ENCODE measurements at places on chromosomes 16 and 17. TPM values are rescaled to one million over a fixed set of nuclear protein-coding genes. Genes with fewer than 3 reads are reported as not detected.

Gene HOXB6
- 5.2 TPM for total RNA-seq

Gene TENT4B
- total RNA-seq: 12.4 TPM

Gene ACAP1
- not detected for total RNA-seq

Gene AFMID
- 22.6 TPM for total RNA-seq

All from melanocyte of skin (primary cell).